ENCODE measurements at places on chromosomes 2 and 18.

- no peak for DNase-seq
These were observed 80.2 kb downstream of the RAB3GAP1 start for GRCh38 chr2:135132314-135132713.

DNA sequence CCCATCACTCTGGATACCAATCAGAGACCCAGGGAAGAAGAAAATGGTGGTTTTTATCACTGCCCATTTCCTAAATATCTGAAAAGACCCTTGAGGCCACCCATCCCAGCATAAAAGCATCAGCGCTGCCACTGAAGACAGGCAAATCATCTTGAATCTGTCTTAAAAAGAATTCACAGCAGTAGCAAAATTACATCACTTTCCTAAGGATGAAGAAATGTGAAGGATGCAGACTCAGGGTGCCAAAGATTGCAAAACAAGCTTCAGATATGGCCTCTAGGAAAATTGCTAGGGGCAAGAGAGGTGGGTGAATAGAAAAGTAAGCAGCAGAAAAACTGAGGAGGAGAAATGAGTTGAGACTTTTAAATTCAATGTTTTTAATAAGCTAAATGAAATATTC lies 70.0 kb downstream of the SLC25A12 start:
- DNase-seq = no peak

- DNase-seq = no peak
These were observed 636.8 kb upstream of the LINC00305 start for GRCh38 chr18:64785686-64786085.

- DNase-seq = no peak
These were observed 314.5 kb downstream of the CYRIA start for GRCh38 chr2:16351137-16351536.

GRCh38 chr2:97651114-97651513 lies 5.3 kb downstream of the COX5B start:
- DNase-seq = no peak

DNA sequence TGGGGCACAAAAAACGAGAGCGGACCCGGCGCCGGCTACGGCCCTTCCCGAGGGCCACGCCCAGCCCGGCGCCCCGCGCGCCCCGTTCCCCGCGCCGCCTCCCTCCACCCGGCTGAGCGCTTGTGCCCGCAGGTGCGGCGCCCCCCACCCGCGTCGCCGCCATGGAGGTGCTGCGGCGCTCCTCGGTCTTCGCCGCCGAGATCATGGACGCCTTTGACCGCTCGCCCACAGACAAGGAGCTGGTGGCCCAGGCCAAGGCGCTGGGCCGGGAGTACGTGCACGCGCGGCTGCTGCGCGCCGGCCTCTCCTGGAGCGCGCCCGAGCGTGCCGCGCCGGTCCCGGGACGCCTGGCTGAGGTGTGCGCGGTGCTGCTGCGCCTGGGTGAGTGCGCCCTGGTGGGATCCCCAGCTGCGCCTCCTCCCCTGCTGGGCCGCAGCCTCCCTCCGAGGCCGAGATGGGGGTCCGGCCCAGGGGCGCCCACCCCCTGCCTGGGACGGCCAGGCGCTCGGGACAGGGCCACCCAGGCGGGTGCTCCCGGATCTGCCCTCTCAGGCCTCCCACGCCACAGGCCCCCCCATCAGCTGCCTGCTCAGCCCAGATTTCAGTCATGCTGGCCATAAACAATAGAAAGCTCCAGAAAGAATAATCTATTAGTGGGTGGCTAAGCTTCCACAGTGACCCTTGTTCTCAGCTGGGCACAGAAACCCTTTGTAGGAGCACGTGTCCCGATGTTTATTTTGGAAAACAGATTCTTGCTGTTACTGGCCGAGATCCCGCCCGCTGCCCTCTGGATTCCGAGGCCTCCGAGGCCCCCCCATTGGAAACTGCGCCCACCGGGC lies 997 bp downstream of the BOK start:
- DNase-seq = no peak
